GM06990 (cell line): ENCODE measurements at places on chromosomes 12 and 14.
A peak's percentile ranks its signal among the peaks of the same experiment; 100 is the strongest.

DNA sequence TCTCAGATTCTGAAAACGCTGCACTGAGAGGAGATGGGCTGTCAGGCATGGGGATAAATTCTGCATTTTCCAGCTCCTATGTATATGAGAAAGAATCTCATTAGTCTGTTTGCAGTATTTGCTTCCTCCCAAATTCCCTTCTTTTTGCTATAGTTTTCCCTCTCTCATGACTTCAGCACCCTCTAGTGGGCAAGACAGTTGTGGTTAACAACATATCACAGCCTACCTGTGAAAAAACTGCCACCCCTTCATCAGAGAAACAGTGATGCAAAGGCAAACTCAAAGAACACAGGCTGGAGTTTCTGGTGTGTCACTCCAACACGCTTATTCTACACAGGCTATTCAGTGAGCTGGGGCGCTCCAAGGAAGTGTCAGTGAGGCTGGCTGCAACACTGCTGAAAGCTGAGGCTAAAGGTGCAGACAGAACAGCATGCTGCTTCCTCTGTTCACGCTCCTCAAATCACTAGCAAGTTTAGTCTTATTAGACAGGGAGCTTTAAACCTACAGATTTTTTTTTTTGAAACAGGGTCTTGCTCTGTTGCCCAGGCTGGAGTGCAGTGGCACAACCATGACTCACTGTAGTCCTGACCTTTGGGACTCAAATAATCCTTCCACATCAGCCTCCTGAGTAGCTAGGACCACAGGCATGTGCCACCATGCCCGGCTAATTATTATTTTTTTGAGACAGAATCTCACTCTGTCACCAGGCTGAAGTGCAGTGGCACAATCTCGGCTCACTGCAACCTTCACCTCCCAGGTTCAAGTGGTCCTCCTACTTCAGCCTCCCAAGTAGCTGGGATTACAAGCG, 19.3 kb downstream of the ZC2HC1C start:
- DNase-seq: no peak

DNA sequence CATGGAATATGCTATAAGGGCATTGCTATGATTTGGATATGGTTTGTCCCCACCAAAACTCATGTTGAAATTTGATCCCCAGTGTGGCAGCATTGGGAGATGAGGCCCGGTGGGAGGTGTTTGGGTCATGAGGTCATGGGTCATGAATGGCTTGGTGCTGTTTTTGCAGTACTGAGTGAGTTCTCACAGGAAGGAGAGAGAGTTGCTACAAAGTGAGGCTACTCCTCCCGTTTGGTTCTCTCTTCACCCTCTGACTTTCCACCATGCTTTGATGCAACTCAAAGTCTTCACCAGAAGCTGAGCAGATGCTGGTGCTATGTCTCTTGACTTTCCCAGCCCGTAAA, 388.1 kb upstream of the TMPO start:
- no peak for DNase-seq

DNA sequence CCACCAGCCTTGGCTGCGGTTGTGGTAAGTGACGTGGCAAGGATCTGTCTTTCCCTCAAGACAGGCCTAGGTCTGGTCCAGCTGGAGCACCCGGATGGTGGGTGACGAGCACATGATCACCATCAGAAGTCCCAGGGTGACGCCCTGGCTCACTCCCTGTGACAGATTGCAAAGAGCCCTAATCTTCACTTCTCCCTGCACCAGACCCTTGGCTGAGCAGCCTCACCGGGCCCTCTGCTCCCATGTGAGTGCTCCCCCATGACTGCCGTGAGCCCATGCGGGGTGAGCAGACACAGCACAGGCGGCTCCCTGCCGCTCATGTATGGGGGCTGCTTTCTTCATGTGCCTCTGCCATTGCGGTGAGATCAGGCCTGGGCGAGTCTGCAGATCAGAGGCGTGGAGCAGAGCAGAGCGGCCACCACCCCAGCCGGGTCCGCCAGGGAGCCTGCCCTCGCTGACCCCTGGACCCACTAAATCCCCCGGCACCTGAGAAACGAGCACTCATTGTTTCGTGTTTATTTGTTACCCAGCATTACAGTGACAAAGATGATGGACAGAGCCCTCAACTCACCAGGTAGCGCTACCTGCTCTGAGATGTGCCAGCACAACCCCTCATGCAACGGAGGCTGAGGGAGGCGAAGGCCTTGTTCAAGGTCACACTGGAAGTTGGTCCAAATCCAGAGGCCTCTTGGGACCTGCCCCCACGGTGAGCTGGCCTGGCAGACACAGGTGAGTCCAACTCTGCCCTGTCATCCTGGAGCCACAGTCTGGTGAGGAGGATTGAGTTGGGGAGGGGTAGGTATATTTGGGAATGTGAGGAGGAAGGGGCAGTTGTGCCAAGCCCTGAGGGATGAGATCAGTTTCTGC, 9.3 kb upstream of the DIO3 start:
- no peak for DNase-seq

DNA sequence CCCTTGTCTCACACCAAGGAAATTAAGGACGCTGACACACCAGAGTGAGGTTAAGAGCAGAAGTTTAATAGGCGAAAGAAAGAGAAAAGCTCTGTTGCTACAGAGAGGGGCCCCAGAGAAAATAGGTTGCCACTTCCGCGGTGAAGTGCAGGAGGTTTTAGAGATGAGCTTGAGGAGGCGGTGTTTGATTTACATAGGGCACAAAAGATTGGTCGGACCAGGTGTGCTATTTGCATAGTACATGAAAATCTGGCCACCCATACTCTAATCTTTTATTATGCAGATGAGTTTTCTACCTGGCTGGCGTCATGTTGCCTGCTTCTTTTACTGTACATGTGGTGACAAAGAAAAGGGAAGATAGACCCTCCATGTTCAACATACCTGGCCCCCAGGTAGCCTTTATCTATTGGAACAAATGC, 23.3 kb upstream of the MYF6 start:
- no peak for DNase-seq

DNA sequence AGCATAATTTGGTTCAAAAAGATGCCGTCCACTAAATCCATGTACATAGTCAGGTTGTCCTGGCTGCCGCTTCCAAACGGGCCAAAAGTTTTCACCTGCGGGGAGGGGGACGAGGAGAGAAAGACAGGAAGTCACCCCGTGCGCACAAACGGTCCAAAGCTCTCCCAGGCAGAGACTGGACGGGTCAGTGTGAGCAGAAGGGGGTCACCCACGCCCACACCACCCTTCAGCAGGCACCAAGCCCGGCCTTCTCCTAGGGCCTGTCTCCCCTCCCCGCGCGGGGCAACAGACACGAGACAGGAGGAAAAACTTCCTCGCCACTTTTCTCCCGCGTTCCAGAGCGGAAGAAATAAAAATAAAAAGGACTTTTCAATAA, 888 bp downstream of the CCDC88C start:
- DNase-seq: peak; percentile 55

- no peak for DNase-seq
These were observed 1.7 kb downstream of the OTUB2 start for GRCh38 chr14:94027566-94028449.

- no peak for DNase-seq
These were observed 614.0 kb upstream of the FOXG1 start for GRCh38 chr14:28152453-28153044.

DNA sequence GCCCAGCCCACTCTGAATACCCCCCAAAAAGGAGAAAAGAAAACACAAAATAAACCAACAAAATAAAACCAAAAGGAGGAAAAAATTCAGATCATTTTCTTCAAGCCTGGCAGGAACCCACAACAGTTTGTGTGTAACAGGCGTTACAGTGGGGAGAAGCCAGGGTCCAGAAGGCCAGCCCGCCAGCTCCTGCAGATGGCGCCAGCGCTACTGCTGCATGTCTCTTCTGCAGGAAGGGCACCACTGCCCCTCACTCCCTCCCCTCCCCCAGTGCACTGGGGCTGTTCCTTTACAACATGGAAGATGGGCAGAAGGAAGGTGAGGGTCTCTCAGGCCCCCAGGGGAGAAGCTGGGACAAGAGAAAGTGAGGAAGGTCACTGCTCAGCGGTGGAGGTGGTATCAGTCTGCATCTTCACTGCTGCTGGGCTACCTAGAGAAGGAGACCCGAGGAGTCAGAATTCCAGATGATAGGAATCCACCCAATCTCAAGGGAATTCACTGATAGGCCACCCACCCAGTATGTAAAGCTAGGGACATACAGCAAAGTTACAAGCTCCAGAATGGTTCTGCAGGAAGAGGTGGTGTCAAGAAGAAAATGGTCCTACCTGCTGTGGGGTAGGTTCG, 2.3 kb upstream of the NOP2 start:
- DNase-seq: no peak

DNA sequence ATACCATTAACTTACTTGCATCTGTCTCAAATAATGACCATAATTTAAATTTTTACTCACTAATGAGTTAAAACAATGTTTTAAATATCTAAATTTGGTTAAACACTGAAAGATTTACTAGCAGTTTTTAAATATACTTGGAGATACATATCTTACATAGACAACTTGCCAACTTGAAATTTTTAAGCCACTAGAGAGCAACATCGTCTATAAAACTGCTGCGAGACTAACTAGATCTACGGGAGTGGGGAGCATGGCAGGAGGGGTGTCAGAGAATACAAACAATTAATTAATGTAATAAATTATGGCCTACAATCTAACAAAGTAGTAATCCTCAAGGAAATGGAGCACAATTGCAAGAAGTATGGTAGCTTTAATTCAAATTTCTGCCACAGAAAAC, 120.4 kb downstream of the LRRIQ1 start:
- DNase-seq: no peak

GRCh38 chr14:92603309-92604242, 90.0 kb downstream of the RIN3 start:
- DNase-seq: no peak

- DNase-seq: no peak
These were observed 202.6 kb downstream of the TMX1 start for GRCh38 chr14:51442513-51443175.

- no peak for DNase-seq
These were observed 267.6 kb downstream of the DUSP6 start for GRCh38 chr12:89084751-89085150.

- DNase-seq: no peak
These were observed 83.3 kb downstream of the SSPN start for GRCh38 chr12:26278666-26279065.

- peak; percentile 25 for DNase-seq
These were observed 37.3 kb downstream of the KIF21A start for GRCh38 chr12:39405580-39405979.

DNA sequence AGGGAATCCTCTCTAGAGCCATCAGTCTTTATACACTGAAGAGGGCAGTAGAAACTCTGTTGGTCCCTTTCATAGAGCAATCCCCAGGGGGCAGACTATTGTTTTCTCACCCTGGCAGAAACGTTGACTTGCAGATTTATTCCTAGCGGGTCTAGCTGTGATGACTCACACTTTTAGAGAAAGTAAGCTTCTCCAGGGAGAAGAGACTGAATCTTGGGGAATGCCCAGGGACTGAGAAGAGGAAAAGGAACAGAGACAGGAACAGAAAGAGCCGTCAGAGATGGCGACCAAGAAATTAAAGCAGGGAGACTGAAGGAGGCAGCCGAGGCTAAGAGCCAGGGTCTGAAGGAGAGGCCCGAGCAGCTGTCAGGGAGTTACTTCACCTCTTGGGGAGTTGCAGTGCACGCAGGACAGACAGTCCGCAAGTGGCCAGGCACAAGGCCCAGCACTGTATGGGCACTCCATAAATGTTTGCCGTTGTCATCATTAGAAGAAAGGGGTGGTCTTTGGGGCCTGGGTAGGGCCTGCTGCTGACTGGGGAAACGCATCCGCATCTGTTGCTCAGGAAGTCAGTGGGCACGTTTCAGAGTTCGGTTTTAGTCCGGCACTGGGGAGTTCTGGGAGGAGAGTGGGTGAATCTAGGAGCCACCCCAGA, 13.0 kb downstream of the PLEKHG6 start:
- DNase-seq: peak; percentile 50

DNA sequence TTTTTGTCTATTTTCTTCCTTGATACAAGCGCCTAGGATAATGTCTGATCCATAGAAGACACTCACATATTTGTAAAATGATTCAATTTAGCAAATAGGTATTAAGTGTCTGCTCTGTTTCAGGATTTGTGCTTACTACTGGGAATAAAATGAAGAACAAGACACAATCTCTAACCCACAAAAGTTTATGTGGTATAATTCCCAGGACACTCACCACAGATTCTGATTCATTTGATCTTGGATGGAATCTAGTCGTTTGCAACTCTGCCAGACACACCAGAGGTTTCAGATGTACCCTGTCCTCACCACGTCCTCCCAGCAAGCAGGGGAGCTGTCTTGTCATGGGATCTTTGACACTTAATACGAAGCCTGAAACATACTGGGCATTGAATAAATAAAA, 208.3 kb downstream of the LRIG3 start:
- DNase-seq: no peak

DNA sequence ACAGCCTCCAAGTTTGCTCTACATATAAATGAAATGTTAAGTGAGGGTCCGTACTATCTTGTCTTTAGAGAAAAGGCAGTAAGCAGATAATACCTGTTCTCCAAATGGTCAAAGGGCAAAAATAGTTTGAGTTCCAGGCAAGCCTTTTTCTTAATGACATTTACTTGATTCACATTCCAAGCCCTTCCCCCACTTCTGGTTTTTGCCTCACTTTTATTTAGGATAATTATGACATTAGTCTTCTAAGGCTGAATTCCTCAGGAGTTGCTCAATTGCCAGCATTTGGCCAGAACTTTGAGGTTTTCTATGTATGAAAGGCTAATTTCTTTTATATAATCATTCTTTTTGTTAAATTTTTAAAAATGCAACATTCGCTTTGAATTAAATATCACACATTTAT, 62.5 kb upstream of the DUSP6 start:
- no peak for DNase-seq

GRCh38 chr12:5492562-5492961, 60.7 kb downstream of the NTF3 start:
- no peak for DNase-seq

DNA sequence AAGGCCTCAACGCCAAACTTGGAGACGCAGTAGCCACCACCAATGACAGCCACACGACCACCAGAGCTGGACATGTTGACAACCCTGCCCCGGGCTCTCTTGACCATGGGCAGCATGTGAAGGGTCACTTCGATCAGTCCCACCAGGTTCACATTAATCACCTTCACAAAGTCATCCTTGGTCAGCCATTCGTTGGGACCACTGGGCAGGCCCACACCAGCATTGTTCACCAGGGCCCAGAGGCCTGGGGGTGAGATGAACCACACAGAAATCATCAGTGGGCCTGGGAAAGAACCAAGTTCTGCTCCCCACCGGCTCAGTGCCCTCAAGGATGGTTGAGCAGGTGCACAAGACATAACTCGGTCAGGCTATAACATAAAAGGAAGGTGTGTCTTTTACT, 4.0 kb downstream of the SDR9C7 start:
- DNase-seq: no peak
